NCI-H1092 treated with DMSO at 0.1 percent for 48 hours (cell line): ENCODE measurements at places on chromosomes 7 and 10.

DNA sequence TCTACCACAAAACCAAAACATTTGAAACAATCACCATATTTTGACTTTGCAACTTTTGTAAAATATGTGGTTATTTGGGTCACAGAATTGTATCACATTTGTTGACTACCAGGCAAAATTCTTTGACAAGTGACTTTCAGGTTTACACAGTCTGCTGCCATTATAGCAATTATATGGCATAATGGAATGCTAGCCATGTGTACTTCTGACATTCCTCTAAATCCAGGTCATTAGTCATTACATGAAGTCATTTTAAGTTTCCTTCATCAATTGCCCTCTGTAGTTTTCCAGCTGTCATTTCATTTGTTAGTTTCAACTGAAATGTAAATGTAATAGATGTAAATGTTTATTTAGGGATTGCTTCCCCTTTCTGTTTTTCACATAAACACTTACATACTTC, 137.5 kb downstream of the IMMP2L start:
- DNase-seq: no peak

GRCh38 chr7:17040716-17041115, 158.9 kb upstream of the AGR3 start:
- DNase-seq: no peak

DNA sequence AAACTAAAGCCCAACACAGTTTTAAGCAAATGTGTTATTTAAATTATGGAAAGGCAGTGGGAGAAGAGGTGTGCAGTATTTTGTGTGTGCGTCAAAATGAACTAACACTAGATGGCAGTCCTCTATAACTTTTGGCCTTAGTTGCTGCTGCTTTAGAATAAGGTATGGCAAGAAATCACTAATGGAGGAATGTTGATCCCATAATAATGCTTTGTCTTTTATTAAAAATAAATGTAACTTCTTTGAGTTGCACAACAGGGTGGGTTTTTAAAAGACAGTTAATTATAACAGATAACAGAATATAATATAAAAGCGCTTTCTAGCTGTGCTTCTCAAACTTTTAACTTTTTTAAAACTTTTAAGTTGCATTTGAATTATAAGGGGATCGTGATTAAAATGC, 56.4 kb downstream of the BBS9 start:
- DNase-seq: peak; percentile 71

- DNase-seq: no peak
These were observed 279.1 kb upstream of the PITRM1 start for GRCh38 chr10:3451516-3452172.

DNA sequence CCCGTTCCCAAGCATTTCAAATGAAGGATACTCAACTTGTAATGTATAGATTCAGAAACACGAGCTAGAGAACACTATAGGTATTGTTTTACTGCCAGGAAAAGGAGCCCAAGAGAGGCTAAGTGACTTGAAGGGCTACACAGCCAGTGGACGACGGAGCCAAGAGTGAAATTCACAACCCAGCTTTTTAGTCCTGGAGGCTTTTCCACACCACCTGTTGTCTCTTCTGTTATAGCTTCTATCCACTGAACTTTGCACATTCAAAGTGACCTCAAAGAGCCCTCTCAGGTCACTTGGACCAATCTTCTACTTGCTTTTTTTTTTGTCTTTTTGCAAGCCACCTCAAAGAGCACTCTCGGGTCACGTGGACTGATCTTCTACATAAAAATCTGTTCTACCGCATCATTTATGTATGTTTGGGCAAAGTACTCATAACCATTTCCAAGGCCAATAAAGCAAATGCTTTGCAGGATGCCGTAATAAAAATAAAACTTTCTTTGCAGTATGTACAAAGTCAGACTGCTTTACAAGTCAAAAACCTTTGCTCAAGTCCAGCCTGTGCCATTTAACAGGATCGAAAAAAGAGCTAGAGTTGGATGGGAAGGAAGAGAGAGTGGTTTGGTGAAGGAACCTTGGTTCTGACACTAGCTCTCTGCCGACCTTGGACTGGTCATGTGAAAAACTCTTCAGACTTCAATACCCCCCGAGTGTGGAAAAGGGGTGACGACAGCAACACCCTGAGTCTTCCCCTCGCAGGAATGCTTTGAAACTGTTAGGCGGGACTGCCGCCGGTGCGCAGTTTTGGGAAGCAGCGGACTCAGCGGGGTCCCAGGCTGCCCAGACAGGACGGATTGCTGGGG, 821 bp downstream of the SLC35B4 start:
- DNase-seq: no peak

DNA sequence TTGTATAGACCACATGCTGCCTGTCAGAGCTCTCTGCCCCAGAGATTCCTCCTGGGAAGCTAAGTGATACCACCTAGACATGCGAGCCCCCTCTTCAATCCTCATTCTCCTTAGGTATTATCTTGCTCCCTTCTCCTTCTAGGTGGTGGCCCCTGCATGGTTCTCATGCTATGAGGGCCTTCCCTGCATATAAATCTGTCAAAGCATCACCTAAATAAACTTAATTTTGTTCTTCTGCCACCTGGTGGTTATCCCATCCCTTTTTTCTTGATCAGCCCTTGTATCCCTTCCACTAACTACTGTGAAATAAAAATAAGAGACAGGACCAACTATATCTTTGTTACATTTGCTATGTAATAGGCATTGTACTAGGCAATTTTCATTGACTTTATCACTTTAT, 242.1 kb downstream of the CDC14C start:
- DNase-seq: peak; percentile 14

DNA sequence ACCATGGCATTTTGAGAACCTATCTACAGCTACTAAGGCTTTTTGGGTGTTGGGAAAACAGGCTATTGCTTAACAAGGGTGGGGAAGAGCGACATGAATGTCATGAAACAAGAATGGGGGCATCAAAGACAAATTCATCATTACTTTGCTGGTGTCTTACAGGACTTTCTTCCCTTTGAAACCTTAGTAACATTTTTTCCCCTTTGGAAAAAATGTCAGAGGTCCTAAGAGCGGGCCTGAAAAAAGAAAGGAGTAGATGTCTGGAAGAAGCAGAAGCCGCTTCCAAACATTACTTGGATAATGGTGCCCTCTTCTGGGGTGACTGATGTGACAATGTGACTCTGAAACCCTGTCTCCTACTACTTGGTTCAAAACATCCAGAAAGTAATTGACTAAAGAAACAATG, 3.8 kb upstream of the DDX50 start:
- DNase-seq: peak; percentile 53

DNA sequence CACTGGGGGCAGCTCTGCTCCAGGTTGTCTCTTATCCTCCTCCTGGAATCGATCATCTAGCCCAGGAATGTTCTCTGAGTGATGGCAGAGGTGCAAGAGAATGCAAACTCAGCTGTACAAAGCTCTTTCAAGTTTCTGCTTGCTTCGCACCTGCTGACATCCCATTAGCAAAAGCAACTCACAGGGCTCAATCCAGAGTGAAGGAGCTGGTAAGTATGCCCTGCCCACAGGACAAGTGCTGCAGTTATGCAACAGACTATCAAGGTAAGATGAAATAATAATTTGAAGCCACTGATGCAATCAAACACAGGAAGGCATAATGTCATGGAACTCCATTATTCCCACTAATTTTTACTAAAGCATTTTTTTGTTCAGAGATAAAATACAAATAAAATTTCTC, 122.2 kb downstream of the GRM3 start:
- DNase-seq: no peak

GRCh38 chr7:81079746-81080145, 160.9 kb upstream of the SEMA3C start:
- no peak for DNase-seq

DNA sequence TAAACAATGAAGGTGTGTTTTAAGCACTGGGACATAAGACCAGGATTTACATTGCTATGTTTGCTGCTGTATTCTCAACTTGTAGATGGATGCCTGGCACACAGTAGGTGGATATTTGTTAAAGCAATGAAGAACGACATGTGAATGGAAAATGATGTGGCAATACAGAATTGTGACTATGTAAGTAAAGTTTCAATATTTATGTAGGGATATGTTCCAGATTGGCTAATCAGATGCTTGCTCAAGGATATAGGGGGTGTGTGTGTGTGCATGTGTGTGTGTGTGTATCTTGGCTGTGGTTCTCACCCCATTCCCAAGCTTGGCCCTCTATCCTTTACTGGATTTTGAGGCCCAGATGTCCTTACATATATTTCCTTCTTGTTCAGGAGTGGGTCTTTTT, 42.7 kb upstream of the LAMB1 start:
- no peak for DNase-seq

DNA sequence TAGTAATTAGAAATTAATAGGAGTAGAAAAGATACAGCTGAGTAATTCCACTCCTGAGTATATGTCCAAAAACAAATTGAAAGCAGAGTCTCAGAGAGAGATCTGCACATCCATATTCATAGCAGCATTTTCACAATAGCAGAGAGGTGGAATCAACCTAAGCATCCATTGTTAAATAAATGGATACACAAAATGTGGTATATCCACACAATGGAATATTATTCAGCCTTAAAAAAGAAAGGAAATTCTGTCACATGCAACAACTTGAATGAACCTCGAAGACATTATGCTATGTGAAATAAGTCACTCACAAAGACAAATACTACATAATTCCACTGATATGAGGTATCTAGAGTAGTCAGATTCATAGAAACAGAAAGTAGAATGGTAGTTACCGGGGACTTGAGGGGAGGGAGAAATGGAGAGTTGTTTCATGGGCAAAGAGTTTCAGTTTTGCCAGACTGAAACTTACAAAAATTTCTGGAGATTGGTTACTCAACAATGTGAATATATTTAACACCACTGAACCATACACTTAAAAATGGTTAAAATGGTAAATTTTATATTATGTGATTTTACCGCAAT, 18.4 kb downstream of the VTI1A start:
- DNase-seq: no peak

GRCh38 chr7:155477476-155477875, 19.5 kb downstream of the EN2 start:
- no peak for DNase-seq

GRCh38 chr10:133616371-133617130, 10.0 kb downstream of the FRG2B start:
- DNase-seq: peak; percentile 4

DNA sequence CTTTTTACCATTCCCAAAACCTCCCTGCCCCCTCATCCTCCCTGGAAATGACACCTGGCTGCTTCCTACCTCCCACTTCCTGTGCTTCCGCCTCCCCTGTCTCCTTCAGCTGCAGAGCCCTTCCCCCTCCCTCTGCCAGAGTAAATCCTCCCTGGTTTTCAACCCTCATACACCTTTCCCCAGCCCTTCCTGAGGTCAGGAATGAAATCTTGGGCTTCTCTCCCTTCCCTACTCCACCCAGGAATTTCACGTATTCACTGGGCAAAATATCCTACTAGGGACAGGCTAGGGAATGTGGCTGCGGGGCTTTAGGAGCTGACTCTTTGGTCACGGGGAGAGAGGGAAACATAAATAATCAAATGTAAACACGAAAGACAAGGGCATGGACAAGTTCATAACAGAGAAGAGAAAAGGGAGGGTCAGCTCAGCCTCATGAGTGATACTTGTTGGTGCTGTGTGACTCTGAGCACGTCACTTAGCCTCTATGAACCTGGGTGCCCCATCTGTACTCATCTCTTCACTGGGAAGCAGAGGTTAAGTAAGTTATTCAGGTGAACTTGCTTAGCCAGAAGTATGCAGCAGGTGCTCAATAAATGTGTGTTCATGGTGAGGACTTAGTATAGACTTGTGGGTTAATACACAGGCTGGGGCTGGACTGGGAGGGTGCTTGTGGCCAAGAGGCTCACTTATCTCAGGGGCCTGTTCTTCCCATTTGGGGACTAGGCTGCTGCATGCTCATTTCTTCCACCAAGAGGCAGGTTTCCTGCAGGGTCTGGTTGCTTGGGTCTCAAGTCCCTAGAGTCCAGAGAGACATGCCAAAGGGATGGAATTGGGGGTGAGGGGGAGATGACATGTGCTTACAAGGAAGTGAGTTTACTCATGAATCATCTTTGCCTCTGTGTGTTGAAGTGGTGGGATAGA, 10.0 kb upstream of the DUSP5 start:
- DNase-seq: no peak
